ENCODE measurements at places on chromosomes 3 and 15.

- no peak for DNase-seq
Measured at GRCh38 chr3:80470433-80470832, 702.6 kb upstream of the ROBO1 start.

DNA sequence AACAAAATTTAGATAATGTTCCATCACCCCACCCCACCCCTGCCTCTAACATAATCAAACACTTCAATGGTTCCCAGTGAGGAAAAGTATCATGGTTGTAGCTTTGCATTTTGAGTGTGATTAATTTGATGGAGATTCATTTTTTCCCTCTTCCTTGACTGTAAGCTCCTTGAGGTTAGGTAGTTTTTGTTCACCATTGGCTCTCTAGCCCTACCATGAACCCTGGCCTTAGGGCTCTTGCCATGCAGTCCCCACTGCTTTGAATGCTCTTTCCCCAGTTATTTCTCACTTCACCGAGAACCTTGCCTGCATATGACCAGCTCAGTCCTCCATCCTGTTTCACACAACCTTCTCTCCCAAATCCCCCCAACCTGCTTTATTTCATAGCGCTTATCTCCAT is 5.0 kb upstream of the MBNL1 start:
- DNase-seq = no peak

GRCh38 chr3:127720985-127721935 is 48.5 kb downstream of the ABTB1 start:
- no peak for DNase-seq

DNA sequence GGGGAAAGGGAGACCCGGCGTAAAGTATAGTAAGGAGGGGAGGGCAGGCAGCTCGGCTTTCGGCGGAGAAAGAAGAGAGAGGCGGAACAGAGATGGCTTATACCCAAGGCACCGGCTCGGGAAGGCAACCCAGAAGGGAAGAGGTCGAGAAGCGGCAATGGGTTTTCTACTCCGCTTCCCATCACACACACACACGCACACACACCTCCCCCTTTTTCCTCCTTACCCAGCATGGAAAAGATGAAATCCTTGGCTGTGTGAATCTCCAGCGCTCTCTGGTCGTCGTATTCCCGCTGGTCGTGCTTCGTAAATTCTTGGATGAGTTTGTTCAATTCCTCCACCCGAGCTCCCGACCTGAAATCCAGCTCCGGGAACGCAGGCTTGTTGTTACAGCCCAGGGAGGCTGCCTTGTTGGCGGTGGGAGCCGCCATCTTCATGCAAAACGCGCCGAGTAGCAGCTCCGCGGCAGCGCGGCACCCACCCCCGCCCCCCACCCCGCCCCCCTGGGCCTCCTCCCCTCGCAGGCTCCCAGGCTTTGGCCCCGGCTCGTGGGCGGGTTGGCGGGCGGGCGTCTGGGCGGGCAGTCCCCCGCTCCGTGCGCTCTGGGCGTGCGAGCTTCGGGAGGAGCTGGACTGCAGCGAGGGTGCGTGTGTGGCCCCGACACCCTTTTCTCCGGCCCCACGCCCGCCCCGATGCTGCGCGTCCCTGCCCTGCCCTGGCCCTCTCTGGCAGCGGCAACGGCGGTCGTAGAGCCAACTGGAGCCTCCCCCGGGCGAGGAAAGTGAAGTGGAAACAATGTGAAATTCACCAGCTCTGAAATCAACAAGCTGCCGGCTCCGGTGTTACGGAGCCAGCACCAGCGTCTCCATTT is at the start of gene MB21D2:
MB21D2 (minus strand) TSS at position 453 of the 871 bp plus-strand sequence; CDS start at position 437, 16 bp downstream.
- DNase-seq = peak; percentile 70

- no peak for DNase-seq
Measured at GRCh38 chr3:132660811-132661070, 612 bp downstream of the UBA5 start.

DNA sequence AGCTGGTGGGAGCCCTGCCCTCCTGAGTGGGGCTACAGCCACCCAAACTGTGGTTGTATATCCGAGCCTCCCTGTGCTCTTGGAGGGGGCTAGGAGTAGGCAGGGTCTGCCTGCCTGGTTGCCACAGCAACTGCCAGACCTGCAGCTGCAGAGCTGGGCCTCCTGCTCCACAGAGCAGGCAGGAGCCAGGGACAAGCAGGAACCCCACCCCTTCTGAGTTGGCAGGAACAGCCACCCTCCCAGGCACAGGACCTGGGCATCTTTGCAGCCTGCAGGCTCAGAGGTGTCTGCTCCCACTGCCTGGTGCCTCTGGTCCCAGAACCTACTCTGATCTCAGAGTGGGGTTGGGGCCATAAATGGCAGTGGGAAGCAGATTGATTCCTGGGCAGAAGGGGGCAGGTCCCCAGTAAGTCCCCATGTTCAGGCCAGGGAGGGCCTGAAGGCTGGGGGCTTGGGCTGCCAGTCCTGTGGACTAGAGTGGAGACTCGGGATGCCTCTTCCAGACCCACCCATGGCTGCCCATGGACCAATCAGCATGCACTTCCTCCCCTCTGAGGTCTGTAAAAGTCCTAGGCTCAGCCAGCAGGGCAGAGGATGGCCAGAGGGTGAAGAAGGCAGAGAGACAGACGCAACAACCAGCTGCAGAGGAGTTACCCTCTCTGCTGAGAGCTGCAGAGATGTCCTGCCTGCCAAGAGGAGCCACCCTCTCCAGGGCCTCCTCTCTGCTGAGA is 10.3 kb upstream of the LRRC31 start:
- no peak for DNase-seq

GRCh38 chr3:107988460-107989175 is 102.2 kb downstream of the CD47 start:
- DNase-seq = no peak

- DNase-seq = no peak
Measured at GRCh38 chr3:95645291-95645690, 1169.1 kb upstream of the EPHA6 start.

GRCh38 chr3:184341925-184342324 is 4.5 kb downstream of the FAM131A start:
- DNase-seq = no peak

- no peak for DNase-seq
Measured at GRCh38 chr3:143239031-143239430, 119.5 kb downstream of the CHST2 start.

- no peak for DNase-seq
Measured at GRCh38 chr15:54064365-54064764, 86.1 kb downstream of the UNC13C start.

- no peak for DNase-seq
Measured at GRCh38 chr3:49930922-49931321, 1.3 kb upstream of the MON1A start.

DNA sequence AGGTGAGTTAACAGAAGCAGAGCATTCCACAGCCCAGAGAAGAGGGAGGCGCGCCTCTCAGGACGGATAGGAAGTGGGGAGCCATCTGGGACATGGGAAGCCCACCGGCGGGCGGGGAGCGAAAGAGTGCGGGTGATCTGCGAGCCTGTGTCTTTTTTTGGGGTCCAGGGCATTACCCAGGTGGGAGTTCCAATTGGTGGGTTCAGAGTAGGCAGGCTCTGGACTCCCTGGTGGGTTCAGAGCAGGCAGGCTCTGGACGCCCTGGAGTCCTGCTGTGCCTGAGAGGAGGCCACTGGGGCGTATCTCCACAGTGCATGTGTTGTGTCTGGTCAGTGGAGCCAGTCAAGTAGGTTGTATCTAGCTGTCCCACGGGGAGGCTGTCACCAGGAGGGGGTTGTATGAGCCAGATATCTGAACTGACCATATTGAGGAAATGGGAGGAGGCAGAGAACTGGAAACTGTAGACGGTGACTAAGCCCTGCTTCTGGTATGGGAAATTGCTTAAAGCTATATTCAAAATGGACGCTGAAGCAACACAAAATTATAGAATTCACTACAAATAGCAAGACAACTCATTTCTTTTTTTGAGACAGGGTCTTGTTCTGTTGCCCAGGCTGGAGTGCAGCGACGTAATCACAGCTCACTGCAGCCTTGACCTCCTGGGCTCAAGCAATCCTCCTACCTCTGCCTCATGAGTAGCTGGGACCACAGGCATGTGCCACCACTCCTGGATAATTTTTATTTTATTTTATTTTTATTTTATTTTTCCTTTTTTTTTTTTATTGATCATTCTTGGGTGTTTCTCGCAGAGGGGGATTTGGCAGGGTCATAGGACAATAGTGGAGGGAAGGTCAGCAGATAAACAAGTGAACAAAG is 34.5 kb upstream of the CHST2 start:
- DNase-seq = no peak

DNA sequence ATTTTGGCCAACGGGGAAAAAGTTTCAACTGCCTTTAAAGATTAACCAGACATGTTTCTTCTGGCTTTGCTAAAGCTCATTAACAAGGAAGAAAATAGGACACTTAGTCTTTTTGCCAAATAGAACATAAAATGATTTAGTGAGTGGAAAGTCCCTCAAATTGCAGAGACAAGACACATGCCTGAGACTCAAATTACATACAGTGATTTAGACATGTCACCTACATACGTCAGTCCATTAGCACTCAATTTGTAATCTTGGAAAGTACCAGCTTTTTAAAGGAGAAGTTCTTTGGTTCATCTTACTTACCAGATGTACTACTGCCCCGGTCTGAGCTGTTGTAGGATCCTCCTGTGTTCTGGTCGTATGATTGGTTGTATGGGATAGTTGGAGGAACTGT is 1134.2 kb downstream of the ROBO1 start:
- no peak for DNase-seq

DNA sequence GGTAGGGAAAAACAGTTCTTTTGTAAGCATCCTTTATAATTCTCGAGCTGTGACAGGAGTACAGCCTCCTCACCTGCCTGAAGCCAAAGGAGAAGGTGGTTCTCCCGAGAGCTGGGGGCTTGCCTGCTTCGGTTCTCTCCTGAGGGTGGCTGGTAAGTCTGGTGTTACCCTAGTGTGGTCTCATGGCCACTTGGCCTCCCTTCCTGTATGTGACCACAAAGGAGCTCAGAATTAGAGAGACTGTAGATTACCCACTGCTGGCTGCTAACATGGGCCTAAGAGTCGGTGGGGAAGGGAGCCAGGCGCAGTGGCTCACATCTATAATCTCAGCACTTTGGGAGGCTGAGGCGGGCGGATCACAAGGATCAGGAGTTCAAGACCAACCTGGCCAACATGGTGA is 12.6 kb downstream of the PDHB start:
- DNase-seq = no peak

- no peak for DNase-seq
Measured at GRCh38 chr15:69323893-69324430, 25.2 kb downstream of the PAQR5 start.

GRCh38 chr3:98172621-98173020 is 6.1 kb downstream of the OR5H15 start:
- no peak for DNase-seq

DNA sequence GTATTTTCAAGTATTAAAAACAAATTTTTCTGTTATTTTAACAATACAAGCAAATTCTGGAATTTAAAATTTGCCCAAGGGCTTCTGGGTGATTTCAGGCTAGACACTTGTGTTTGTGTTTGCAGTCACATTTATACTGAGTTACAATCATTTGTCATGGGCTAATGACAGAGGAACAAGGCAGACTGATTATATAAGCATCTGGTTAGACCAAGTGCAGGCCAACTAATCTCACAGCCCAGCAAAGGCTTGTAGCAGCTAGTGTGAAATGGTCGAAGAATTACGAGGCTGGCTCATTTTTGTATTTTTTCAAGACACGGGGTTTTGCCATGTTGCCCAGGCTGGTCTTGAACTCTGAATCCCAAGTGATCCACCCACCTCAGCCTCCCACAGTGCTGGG is 52.1 kb downstream of the CMTM8 start:
- DNase-seq = no peak

DNA sequence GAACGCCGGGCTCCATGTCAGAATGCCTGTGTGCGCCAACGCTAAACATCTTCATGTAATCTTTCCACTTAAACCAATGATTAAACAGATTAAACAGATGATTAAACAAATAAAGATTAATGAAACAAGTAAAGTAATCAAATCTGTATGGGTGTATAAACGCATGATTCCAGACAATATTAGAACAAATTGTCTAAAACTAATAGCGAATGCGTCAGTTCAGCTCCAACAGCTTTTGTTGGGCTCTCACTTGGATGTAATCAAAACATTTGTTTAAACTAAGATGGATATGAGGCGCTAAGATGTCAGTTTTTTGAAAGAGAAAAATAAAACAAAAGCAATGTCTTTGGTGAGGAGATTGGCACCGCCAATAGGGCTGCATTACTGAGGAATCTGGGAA is 299.1 kb upstream of the TLE3 start:
- no peak for DNase-seq

DNA sequence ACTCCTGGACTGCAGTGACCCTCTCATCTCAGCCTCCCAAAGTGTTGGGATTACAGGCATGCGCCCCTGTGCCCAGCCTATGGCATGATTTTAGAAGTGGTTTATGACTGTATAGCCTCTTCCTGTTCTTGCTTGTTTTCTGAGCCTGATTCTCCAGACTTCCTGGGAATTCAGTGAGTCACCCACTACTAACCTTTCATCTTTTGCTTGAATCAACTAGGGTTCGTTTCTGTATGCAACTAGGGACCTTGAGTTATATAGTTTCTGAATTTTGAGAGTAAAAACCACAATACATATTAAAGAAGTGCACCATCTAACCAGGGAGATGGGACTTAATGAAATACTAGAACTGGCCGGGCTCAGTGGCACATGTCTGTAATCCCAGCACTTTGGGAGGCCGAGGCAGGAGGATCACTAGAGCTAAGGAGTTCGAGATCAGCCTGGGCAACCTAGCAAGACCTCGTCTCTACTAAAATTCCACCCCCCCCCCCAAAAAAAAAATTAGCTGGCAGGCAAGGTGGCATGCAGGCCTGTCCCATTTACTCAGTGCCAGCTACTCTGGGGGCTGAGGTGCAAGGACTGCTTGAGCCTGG is 76.0 kb downstream of the ZNF609 start:
- DNase-seq = no peak

DNA sequence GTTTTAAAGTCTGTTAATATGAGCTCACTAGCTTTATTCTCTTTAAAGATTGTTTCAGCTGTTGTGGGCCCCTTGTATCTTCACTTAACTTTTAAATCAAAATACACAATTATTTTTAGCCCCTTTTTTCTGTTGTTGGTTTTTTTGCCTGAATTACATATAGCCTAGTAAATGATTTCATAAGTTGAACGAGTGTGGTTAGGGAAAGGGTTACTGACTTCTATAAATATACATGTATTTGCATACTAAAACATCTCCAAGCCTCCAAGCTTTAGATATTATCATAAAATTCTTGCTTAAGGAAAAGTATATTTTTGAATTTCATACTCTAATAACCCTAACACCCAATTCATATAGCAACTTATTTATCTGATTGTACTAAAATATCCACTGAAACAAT is 73.2 kb upstream of the ARL6 start:
- no peak for DNase-seq

GRCh38 chr15:69823223-69823907 is 274.4 kb downstream of the TLE3 start:
- DNase-seq = no peak

DNA sequence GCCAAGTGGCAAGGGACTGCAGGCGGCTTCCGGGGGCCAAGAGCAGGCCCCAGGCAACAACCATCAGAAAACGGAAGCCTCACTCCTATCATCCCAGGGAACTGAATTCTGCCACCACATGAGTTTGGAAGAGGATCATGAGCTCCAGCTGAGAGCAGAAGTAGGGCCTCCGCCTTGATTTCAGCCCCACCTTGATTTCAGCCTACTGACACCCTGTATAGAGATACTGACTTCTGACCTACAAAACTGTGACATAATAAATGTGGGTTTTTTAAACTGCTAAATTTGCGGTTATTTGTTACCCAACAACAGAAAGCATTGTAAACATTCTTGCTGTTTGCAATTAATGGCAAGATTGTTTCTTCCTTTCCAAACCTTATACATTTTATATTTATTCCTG is 21.6 kb upstream of the RARRES1 start:
- DNase-seq = no peak
